Myocyte (in vitro differentiated cells): ENCODE measurements at places on chromosomes 2 and 18. TPM values are rescaled to one million over a fixed set of nuclear protein-coding genes. Genes with fewer than 3 reads are reported as not detected.

ZFAND2B gene
- 43.0 and 50.1 TPM in 2 replicates for total RNA-seq

SATB2 gene
- total RNA-seq: 8.1 and 9.9 TPM in 2 replicates

TUBA4B gene
- 0.11 TPM in 1 of 2 replicates, not detected in the other for total RNA-seq

GPAT2 gene
- not detected in 2 replicates for total RNA-seq

ATP6V1C2 gene
- total RNA-seq: 0.68 TPM in 1 of 2 replicates, not detected in the other

LIPG gene
- total RNA-seq: 3.0 TPM in 2 replicates

SERPINB2 gene
- 0.40 and 1.3 TPM in 2 replicates for total RNA-seq

NEU2 gene
- not detected in 2 replicates for total RNA-seq

UNC80 gene
- total RNA-seq: not detected in 2 replicates

EGR4 gene
- not detected in 2 replicates for total RNA-seq

SPTBN1 gene
- 277 and 308 TPM in 2 replicates for total RNA-seq

SNRNP27 gene
- total RNA-seq: 113 and 116 TPM in 2 replicates

GNLY gene
- total RNA-seq: 1.4 TPM in 1 of 2 replicates, not detected in the other

DUSP2 gene
- total RNA-seq: 1.6 and 1.9 TPM in 2 replicates

OTOS gene
- total RNA-seq: not detected in 2 replicates

EFR3B gene
- total RNA-seq: 0.26 and 0.45 TPM in 2 replicates

ASB18 gene
- total RNA-seq: 0.24 and 0.31 TPM in 2 replicates

LRATD1 gene
- 1.7 and 3.0 TPM in 2 replicates for total RNA-seq
